ENCODE measurements at places on chromosomes 5 and 9.

DNA sequence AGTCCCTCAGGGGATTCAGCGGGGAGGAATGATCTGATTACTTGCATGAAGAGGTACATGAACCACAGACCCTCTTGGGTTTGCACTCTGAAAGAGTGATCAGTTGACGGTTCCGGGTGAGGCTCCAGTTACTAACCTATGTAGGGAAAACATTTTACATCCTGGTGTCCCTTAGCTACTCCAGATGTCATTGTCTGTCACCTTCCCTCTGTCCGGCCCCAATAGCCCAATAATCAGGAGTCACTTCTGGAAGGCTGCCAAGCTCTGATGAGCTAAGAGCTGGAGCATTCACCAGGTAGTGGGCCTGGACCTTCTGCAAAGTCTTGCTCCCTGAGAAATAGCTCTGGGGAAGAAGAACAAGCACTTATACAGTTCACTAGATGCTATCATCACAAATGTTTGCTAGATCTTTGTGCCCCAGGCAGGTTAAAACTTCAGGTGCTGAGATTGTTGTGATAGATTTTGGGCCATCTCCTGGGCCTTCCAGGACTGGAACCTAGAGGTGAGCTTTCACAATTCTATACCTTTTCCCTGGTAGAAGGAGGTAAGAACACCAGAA, 64.5 kb downstream of the ENTREP1 start:
- no peak for DNase-seq

DNA sequence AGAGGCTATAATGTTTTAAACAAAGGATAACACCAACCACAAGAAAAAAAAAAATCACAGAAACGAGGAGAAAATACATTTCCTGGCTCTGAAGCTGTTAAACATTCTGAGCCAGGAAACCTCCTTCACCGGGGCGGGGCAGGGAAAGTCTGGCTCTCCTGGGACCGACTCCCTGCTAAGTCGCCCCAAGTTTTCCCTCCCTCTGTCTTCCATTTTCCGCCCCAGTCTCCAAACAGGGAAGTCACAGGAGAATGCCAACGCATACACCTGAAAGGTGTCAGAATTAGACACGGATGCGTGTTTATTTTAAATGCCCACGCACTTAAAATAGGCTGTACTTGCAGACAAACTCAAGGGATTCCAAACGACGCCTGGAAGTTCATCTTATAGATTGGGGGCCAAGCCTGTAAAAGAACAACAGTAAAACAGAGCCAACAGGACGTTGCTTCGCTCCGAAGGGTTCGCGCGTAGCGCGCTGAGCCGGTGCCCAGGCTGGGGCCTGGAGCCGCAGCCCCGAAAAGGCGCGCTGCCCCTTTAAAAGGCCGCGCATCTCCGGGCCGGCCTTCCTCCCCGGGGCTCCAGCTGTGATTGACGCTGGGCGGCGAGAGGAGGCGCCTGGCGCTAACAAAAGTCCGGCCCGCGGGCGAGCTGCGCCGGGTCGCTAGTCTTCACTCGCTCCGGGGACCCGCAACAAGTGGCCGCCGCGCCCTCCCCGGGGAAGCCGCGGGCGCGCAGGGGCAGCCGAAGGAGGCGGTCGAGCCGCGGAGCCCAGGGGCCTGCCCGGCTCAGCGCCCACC, at the start of gene FBXL7:
FBXL7 (plus strand) TSS at position 653 of the 797 bp plus-strand sequence.
- DNase-seq, result no peak

DNA sequence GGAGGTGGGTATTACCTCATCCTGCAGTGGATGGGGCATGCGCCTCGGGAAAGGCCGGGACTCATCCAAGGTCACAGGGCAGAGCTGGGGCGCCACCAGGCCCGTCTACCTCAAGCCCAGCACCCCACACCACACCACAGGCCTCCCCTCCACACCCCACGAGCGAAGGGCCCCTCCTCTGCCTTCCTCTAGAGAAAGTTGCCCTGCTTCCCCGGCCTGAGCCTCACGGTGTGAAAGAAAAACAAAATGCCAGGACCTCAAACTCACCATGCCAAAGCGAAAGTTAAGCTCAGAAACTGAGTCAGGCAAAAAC, 161.1 kb downstream of the COL23A1 start:
- no peak for DNase-seq

- no peak for DNase-seq
These were observed 86.3 kb upstream of the SLC12A2 start for GRCh38 chr5:127997201-127997704.

DNA sequence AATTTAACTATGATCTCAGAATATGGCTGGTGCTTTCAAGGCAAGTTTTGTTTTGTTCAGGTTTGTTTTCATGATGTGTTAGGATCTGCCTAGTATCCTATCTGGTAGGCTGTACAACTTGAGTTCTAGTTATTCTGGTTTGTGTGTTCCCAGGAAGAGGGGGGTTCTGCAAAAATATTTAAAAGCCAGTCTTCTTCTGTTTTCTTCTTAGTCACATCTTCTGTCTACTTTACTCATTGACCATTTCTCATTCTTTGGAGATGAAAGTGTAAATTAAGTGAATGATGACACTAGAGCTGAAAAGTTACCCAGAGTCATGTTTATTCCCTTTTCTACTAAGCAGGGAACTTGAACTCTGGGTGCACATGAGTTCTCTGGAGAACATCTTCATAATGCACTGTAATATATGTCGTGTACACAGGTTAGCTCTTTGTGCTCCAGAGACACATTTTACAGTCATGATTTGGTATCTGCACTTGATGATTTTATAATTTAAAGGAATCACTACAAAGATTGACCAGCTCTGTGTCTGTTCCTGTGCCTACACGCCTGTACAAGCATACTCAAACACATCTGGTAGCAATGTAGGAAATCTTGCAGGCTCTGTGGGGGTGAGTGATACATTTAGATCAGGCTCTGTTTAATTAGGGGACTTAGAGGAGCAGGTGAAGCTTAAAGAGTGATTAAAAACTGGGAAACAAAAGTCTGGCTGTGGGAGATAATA, 5.0 kb downstream of the SMAD5 start:
- DNase-seq, result no peak

DNA sequence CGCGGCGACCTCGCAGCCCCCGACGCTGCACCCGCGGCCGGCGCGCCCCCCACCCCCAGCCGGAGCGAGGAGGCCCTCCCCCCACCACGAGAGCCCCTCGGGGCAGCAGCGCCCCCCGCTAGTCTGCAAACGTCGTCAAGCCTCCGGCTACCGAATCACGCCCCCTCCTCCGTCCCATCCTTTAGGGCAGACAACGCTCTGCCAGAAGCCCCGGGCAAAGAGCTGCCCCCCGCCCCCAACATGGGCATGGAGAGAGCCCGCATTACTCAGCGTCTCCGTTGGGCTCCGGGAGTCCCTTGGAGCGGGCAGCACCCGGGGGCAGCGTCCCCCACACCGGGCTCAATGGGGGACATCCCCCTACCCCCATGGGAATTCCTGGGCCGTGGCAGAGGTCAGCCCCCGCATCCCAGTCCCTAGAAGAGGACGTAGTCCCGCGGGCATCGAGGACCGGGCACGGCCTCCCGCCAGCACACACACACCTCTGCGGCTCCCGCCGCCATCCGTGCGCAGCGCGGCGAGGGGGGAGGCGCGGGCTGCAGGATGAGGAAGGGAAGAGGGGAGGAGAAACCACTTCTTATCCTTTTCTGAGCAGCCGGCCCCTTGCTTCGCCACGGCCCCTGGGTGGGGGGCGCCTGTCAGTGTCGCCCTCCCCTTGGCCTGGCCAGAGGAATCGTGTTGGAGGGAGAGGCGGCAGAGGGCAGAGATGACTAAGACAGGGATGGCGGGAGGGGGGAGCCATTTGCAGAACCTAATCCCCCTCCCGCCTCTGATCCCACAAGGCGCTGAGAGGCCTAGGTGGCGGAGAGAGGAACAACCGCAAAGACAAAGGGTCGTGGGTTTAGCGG, 750 bp downstream of the DNM1 start:
- DNase-seq, result no peak

GRCh38 chr9:69671879-69672595, at the start of gene APBA1:
Gene APBA1, minus strand, starts transcription at chr9:69672371.
- peak; percentile 56 for DNase-seq

DNA sequence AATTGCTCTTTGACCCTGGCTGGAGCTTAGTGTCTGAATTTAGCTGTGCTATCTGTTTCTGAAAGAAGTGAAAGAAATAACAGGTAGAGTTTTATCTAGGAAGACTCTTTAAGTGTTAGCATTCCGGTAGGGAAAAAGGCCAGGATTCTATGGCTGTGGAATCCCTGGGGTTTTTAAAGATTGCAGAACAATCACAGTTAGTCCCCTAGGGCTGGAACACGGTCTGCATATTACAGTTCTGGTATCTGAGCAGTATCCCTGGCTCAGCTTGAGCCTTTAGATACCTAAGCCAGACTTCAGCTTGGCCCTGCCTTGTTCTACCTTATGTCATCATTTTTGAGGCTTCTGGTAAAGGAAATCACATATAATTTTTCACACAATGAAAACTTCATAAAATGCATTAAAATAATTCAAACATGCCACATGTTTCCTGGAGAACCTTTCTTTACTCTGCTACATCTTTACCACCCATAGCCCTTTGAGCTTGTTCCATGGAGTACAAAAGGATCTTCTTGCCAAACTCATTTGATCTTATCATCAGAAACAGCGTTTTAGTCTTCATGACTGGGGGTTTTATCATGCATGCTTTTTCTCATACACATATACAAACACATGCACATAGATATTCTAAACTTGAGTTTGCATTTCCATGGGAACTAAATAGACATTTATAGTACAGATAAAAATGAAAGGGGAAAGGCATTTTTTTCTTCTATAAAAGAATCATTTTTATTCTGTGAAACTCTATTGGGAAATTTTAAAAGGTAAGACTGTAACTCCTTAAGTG, 410.8 kb downstream of the CETN3 start:
- DNase-seq, result no peak

GRCh38 chr9:77847059-77847499, 184.5 kb downstream of the GNAQ start:
- no peak for DNase-seq

- no peak for DNase-seq
These were observed 18.7 kb upstream of the WDR38 start for GRCh38 chr9:124834591-124834990.

DNA sequence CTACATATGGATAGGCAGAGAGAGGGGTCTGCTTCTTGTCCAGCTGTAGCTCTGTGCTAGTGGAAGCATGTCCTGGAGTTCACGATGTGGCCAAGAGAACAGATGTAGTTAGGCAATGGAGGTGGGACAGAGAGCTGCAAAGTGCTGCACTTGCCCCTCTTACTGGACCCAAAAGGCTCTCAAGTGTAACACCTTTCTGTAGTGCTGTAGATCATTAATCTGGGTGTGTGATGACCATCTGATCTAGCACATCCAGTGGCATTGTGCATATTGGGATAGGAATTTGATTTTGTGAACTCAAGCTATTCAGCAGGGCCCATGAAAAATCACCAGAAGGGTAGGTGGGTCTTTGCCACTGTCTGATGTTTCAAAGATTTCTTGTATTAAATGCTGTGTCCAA, 151.4 kb downstream of the KDM4C start:
- DNase-seq, result no peak

- DNase-seq, result no peak
These were observed 17.5 kb upstream of the F2RL1 start for GRCh38 chr5:76801159-76801802.

DNA sequence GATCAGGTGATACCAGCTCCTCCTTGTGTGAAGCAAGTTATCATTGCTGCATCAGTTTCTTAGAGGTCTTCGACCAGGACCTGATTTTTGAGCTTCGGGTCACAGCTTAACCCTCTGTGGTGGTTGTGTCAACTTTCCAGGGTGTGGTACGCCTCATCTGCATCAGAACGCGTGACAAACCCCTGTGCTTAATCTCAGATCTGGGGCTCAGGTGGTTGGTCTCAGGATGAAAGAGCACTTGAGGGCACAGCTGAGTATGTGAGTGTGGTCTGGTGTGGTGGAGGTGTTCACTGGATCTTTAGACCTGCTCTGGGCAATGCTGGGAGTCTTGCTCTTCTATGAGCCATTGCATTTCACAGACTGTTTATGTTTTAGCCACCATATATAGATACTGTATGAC, 64.1 kb downstream of the OSTF1 start:
- DNase-seq, result peak; percentile 32

DNA sequence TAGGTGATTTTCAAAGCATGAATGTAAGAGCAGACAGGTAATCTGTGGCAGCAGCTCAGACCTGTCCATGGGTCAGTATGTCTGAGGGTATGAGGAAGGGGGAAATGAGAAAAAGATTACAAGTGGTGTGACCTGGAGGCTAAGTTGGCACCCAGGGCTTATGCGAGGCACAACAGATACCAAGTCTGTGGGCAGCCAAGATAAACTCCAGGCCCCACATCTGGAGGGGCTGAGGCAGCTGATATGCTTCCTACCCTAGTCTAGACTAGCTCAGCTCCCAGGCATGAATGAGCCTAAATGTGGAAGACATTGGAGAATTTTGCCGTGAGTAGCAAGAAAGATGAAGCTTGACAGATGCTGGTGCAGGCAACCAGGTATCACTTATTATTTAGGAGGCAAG, 151.7 kb downstream of the PIK3R1 start:
- DNase-seq, result no peak

DNA sequence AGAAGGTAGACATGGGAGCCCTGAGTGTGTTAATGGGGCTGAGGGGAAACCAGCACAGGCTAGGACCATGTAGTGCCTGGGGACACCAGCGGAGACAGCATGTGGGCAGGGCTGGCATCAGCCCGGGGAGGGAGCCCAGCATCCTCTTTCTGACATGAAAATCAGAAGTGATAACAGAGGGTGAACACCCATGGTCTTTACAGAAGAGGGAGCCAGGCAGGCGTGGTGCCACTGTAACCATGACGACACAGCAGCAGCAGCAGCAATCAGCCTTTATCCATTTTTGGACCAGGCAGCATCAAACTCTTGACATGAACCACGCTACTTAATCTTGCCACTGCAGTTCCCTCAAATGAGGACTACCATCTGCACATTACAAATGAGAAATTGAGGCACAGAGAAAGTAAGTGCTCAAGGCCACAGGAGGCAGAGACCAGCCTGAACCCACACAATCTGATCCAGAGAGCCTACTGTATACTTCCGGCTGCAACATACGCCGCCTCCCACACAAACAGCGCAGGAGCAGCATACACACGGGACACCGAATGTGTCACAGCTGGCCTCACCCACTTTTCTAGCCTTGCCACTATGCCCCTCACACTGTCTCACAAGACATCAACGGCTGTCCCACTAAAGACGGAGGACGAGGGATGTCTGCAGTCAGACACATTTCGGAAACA, 23.8 kb downstream of the CAMSAP1 start:
- DNase-seq, result no peak

GRCh38 chr5:127957701-127958239, 125.8 kb upstream of the SLC12A2 start:
- no peak for DNase-seq

GRCh38 chr9:107730666-107731065, 241.1 kb upstream of the KLF4 start:
- DNase-seq, result no peak

- no peak for DNase-seq
These were observed 27.4 kb upstream of the CORO2A start for GRCh38 chr9:98219794-98220370.

Data from stimulated activated CD4-positive, alpha-beta T cell treated with anti-CD3 and anti-CD28 coated beads, Interleukin-4, amount 100 ng/mL, for 4 hours (primary cell).